ENCODE measurements at places on chromosomes 6 and 20.

DNA sequence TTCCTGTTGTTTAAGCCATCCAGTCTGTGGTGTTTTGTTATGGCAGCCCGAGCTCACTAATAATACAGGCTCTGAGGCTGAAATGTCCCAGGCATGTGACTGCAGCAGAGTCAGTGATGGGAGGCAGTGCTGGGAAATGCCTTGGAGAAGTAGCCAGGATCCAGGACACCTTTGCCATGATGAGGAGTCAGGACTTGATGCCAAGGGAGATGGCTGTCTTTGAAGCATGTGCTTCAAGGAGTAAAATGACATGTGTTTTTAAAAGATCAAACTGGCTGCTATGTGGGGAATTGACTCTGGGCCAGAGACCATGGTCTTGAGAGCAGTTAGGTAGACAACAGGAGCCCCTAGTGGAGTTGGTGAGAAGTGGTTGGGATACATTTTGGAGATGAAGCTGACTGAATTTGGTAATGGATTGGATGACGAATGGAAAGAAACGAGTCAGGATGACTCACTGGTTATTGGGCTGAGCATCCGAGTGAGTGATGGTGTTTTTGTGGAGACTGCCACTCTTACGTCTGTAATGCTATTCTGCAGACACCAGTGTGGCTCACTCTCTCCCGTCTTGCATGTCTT lies 322.2 kb downstream of the PLCB1 start:
- DNase-seq: no peak

GRCh38 chr6:43927532-43928210 lies 157.7 kb downstream of the VEGFA start:
- DNase-seq: no peak

GRCh38 chr6:64538722-64539121 lies 903.1 kb downstream of the PHF3 start:
- DNase-seq: no peak

DNA sequence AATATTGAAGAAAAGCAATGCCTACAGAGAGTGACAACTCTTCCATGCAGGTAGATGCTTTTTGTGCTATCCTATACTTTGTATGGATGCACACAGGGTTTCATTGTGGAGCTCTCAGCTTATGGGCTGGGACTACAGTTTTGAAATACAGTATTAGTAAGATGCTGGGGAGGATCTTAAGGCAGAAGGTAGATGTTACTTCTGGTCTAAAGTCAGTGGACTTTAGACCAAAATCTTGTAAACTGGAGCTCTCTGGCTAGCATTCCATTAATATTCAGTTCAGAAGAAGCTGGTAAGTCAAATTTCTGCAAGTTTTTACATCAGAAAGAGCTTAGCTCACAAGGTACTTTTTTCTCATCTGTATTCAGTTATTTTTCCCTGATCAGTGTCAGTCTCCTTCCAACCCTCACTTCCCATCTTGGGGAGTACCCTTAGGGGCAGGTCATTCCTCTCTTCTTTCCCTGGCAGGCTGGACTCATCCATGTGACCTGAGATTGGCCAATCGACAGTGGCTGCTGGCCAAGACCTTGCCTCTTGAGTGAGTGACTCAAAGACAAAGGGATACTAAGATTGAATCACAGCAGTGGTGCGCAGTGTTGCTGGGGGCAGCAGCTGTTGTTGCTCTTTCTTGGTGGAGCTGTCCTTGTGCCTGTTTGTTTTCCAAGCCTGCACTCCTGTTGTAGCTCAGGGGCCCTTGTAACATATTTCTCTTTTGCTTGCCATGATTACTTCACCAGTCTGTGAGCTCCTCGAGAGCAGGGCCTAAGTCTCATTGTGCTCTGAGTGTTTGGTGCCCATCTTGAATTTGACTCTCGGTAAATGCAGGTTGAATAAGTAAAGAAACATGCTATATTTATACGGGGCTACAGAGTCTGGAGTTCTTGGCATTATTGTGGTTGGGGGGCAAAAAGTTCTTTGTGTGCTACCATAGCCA lies 2.8 kb upstream of the PHF20 start:
- peak; percentile 80 for DNase-seq

- no peak for DNase-seq
These were observed 837 bp upstream of the MAD2L1BP start for GRCh38 chr6:43634702-43635303.

DNA sequence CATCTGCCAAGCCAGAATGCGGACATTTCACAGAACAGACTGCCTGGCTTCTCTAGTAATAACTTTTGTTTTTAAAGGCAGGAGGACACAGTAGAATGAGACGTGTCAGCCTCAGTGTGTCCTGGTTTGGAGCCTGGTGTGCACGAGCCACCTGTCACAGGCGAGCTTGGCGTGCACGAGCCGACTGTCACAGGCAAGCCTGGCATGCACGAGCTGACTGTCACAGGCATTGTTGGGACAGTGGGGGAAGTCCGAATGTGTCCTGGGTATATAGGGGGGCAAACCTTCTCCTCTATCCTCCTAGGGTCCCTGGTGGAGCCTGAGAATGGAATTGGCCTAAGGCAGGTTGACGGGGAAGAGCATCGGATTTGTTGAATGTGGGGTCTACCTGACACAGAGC lies 7.5 kb downstream of the KIF25 start:
- DNase-seq: no peak

GRCh38 chr6:30735668-30736314 lies 6.7 kb downstream of the FLOT1 start:
- DNase-seq: no peak

- DNase-seq: no peak
These were observed 118.2 kb downstream of the PTCHD4 start for GRCh38 chr6:47992809-47993208.

Data from midbrain (tissue), 1 donor.